ENCODE measurements at places on chromosomes 13 and 19. TPM values are rescaled to one million over a fixed set of nuclear protein-coding genes. Genes with fewer than 3 reads are reported as not detected.

SKA3 gene
- total RNA-seq: 1.8 TPM

PDX1 gene
- total RNA-seq: not detected

CCDC70 gene
- total RNA-seq: not detected

ZNF799 gene
- total RNA-seq: 9.8 TPM

ZNF442 gene
- total RNA-seq: 7.2 TPM

ZNF493 gene
- total RNA-seq: 147 TPM

FCGBP gene
- total RNA-seq: 65.8 TPM

RFPL4A gene
- not detected for total RNA-seq

RGS9BP gene
- 0.94 TPM for total RNA-seq

RYR1 gene
- total RNA-seq: 2.9 TPM

IQCN gene
- 5.5 TPM for total RNA-seq

NKPD1 gene
- not detected for total RNA-seq

CRYL1 gene
- 22.9 TPM for total RNA-seq

METTL21C gene
- not detected for total RNA-seq

POU2F2 gene
- 3.2 TPM for total RNA-seq

KLK7 gene
- total RNA-seq: not detected

LRRC63 gene
- 1.1 TPM for total RNA-seq

S1PR5 gene
- total RNA-seq: 1.2 TPM

B3GNT8 gene
- total RNA-seq: 30.5 TPM

ZNF419 gene
- 10.1 TPM for total RNA-seq

CYP2S1 gene
- 13.2 TPM for total RNA-seq

PEAK3 gene
- total RNA-seq: 0.31 TPM

ATP8B3 gene
- 2.4 TPM for total RNA-seq

SCEL gene
- total RNA-seq: 6.0 TPM

PLPP2 gene
- total RNA-seq: 14.1 TPM

KLC3 gene
- 1.6 TPM for total RNA-seq

GPC5 gene
- total RNA-seq: 37.3 TPM

SAFB gene
- total RNA-seq: 88.2 TPM

IZUMO4 gene
- 8.4 TPM for total RNA-seq

ADGRE3 gene
- total RNA-seq: 1.6 TPM

CGB2 gene
- 0.58 TPM for total RNA-seq

MAP1S gene
- 71.1 TPM for total RNA-seq

GPR12 gene
- not detected for total RNA-seq

MEDAG gene
- 14.4 TPM for total RNA-seq

ZNF211 gene
- 36.9 TPM for total RNA-seq

LILRA5 gene
- 41.2 TPM for total RNA-seq

OR10H1 gene
- not detected for total RNA-seq

CHMP2A gene
- 156 TPM for total RNA-seq

CGB1 gene
- not detected for total RNA-seq

IGFL2 gene
- not detected for total RNA-seq

Data from lung (tissue), 17 donors.